ENCODE measurements at places on chromosomes 5 and 9. TPM values are rescaled to one million over a fixed set of nuclear protein-coding genes. Genes with fewer than 3 reads are reported as not detected.
A peak's percentile ranks its signal among the peaks of the same experiment; 100 is the strongest.

Gene ORM2
- total RNA-seq, result not detected

Gene C5orf52
- not detected for total RNA-seq

Gene PDGFRB
- 1.1 TPM for total RNA-seq

Gene KCNIP1
- total RNA-seq, result not detected

Gene BARHL1
- not detected for total RNA-seq

Gene ZFAND5
- total RNA-seq, result 116 TPM

Gene GRIN3A
- not detected for total RNA-seq

GRCh38 chr9:133124123-133124906 is 3.3 kb upstream of the RALGDS start:
- no peak for DNase-seq

DNA sequence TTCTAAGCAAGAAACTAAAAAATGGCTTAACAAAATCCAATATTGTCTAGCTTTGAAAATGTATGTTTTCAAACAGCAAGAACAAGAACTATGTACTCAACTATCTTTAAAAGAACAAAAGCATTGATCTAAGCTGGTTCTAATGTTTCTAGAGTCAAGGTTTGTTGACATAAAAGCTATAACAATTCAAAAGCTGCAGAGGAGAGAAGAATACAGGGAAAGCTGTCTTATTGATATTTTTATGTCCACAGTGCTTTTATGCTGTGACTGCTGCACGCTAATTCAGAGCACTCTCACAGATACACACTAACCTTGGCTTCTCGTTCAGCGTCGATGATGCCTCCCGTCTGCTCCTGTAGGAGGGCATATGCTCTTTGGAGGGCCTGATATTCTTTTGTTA is 129.5 kb upstream of the DPYSL3 start:
- DNase-seq, result no peak

DNA sequence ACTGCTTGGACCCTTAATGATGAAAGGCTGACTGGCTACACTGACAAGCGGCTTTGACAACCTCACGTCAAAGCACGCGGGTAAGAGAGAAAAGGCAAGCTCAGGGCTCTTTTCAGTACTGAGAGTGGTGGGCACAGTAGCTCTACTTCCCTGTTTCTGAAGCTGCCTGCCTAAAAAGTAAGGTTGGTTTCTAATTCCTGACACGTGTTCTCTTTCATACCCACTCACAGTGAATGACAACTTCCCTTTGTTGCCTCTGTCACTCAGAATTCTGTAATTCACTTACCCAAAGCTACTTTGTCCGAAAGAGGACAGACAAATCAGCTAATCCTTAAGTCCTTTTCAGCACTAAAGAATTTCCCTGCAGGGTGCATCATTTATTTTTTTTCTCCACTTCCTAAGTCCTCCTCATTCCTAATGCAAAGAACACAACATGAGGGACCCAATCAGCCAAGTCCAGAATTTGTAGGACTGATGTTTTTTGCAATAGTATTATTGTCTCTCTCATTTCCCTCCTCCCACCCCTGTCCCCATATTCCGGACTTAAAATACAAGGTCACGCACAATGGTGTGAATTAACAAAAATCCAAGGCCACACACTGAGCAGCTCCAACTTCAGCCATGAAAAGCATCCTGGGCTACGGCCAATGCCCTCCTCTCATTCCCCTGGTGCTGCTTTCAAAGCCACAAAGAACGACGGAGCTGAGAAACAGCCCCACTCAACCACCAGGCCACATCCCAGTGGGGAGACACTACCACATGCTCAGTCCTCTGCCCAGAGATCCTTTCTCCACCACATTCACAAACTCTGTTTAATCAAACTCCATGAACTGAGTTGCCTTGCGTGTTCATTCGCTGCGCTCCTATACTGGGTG is 221.0 kb downstream of the TSSK1B start:
- no peak for DNase-seq

GRCh38 chr9:134548618-134549017 is 93.0 kb upstream of the COL5A1 start:
- DNase-seq, result no peak

DNA sequence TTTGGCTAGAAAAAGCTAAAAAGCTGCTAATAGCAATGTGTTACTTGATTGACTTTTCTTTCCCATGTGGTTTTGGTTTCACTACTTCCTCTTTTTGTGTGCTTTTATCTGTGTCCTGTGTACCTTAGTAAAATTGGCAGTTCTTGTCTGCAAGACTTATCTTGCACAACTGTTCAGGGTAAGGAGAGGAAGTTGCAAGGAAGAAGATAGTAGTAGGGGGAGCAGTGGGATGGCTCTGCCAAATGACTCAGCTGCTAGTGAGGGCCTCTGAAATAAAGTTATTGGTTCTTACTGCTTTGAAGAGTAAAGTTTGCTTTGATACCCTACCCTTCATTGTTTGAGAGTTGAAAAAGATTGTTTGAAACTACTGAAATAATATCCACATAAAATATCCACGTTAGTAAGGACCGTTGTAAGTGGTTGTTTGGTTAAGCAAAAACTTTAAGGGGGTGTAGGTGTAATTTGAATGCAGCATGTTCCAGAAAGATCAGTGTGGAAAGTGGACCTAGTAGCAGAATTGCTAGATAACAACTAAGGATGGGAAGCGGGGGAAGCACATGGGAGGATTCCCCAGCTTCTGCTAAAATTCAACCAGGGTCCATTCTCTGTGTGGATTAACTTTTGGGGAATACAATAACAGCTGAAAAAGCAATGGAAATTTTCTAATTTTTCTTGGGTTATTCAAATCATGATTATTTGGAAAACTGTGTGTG is 123.5 kb downstream of the SCAMP1 start:
- no peak for DNase-seq

DNA sequence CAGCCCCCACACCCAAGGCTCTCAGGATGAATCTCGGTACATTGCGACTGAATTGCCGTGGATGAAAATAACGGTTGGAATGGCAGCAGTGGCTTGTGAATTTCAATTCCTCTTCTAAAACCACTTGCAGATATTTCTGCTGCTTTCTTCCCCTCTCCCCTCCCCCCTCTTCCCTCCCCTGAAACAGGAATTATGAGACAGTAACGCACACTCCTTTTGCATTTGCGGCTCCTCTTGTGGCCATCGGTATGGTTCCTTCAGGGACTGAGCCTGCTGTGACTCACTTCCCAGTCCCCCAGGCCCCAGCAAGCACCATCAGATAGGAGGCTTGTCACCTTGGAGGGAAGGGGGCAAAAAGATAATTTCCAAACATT is 9.7 kb downstream of the DCANP1 start:
- DNase-seq, result no peak

GRCh38 chr5:32278406-32278805 is 34.3 kb downstream of the MTMR12 start:
- peak; percentile 50 for DNase-seq

DNA sequence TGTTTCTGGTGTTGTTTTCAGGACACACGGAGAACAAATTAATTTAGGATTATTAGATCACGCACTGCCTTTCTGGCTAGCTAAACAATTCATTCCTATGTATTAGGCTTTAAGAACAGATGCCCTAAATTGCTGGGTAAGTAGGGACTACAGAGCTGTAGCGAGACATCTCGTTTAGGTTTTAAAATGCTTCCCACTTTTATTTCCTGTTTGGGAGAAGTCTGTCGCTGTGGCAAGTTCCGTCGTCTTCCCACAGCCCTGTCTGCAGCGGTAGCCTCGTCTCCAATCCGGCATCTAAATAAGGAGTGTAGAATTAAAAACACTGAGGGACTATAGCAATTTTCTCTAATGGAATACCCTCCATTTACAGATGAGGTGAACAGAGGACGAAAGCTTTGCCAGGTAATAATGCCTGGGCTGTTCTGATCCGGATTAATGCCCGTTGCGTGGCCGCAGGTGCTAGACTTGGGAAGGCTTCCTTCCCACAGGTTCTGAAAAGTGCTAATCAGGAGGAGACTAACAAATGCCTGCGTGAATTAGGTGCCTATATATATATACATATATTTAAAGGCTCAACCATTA is 1.3 kb upstream of the TRIM36 start:
- DNase-seq, result no peak

DNA sequence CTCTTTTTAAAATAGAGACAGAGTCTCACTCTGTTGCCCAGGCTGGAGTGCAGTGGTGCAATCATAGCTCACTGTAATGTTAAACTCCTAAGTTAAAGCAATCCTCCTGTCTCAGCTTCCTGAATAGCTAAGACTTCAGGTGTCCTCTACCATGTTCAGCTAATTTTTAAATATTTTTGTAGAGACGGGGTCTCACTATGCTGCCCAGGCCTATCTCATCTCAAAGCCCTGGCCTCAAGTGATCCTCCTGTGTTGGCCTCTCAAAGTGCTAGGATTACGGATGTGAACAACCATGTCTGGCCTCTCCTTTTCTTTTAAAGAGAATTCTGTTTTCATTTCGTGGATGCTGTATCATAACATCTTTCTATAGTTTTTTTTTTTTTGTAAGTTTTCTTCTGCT is 11.7 kb downstream of the STX17 start:
- no peak for DNase-seq

- peak; percentile 74 for DNase-seq
These were observed 63.9 kb downstream of the PCDH1 start for GRCh38 chr5:141814064-141814964.

DNA sequence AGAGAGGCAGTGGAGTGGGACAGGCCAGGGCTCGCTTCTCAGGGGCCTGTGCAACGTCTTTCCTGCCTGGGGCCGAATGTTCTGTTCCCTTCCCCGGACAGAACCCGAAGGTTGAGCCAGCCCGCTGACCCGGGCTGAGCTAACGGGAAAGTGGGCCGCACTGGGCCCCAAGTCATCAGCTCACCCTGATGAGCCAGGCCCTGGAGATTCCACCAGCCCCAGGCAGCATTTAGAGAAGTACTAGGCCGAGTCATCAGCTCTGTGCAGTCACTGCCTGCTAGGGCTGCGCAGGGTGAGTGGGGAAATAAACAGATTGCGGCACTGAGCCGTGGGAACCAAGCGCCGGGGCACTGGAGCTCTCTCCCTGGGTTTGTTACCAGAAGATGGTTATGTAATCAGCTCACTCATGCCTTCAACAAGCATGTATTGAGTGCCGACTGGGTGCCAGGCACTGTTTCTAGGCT is 29.1 kb upstream of the DUSP1 start:
- DNase-seq, result no peak

DNA sequence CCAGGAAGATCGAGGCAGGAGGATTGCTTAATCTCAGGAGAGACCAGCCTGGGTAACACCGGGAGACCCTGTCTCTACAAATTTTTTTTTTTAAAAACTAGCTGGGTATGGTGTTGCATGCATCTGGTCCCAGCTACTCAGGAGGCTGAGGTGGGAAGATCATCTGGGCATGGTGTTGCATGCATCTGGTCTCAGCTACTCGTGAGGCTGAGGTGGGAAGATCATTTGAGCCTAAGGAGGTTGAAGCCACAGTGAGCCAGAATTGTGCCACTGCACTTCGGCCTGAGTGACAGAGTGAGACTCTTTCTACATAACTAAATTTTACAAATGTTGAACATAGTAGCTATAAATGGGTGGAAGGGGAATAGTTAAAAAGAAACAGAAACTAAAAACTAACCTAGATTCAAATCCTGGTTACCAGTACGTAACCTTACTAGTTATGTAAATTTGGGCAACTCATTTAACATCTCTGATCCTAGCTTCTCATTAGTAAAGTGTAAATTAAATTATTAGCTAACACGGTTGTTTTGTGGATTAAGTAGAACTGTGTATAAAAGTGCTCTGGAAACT is 41.7 kb downstream of the TMEM161B start:
- no peak for DNase-seq

- peak; percentile 12 for DNase-seq
These were observed 79.1 kb downstream of the UGCG start for GRCh38 chr9:111975709-111976108.

- DNase-seq, result no peak
These were observed 66.7 kb downstream of the DOCK2 start for GRCh38 chr5:169703813-169704212.

GRCh38 chr5:76947082-76947503 is 5.8 kb upstream of the CRHBP start:
- DNase-seq, result no peak

GRCh38 chr9:132046456-132046855 is 33.2 kb downstream of the MED27 start:
- DNase-seq, result no peak

DNA sequence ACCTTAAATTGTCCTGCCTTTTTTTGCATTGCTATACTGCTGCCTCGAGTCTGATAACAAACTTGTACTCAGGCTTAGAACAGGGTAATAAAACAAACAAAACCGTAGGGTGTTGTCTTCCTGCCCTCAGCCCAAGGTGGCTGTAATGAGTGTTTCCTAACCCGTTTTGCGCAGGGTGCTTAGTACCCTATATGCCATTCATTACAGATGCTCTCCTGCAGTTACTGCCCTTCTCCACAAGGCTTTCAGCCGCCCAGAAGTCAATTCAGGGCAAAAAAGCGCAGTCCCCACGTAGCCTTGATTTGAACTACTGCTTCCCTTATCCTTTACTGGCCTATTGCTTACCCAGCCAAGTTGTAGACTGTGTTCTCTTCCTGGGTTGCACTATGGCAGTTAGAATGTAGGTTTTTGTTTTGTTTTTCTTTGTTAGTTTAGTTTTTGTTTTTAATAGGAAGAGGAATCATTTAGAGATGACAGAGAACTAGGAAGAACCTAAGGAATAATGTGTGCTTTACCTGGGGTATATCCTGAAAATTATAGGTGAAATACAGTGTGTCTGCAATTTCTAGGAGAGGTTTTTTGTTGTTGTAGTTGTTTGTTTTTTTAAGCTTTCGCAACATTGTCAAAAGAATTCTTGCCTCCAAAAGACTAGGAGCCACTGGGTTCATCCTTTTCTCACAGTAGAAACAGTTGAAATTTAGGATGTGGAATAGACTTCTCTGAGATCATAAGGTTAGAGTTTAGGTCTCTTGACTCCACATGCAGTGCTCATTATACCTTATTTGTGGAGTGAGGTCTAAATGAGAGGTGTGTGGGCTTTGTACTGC is 1.3 kb downstream of the HMGXB3 start:
- peak; percentile 71 for DNase-seq

DNA sequence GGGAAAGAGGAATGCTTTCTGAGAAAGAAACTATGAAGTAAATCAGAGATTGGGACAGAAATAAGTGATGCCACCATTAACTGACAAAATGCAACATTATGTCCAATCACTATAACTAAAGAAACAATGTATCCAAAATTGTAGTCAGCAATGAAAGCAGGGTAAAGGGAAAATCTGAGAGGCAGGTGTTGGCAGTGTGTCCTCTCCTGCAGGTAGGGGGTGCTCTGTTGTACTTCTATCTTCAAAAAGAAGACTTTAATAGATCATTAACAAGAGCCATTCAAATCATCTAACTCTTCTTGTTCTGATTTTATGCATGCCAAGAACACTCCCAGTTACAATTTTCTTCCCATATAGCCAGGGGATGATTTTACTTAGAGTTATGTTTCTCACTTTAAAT is 1275.7 kb downstream of the PTPRD start:
- DNase-seq, result no peak

DNA sequence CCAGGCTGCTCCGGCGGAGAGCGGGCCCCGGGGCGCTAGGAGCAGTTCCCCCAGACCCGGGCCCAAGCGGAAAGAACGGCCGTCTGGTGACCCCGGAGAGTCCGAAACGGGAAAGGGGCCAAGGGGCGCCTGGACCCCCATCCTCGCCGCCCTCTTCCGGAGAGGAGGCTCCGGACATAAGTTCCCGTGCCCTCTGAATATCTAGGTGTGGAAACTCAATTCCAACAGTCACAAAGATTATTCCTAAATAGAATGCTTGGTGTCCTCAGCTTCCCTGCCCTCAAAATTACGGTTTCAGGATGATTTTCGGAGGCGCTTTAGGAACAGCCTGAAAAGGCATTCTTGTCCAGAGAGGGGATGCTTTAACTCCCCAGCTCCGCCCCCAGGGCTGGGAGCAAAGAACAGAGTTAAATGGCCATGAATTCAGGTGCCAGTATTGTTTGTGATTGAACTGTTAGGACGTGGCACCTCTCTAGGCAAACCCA is 681 bp upstream of the LHFPL2 start:
- DNase-seq, result no peak
